ENCODE measurements at places on chromosomes 6 and 20.

DNA sequence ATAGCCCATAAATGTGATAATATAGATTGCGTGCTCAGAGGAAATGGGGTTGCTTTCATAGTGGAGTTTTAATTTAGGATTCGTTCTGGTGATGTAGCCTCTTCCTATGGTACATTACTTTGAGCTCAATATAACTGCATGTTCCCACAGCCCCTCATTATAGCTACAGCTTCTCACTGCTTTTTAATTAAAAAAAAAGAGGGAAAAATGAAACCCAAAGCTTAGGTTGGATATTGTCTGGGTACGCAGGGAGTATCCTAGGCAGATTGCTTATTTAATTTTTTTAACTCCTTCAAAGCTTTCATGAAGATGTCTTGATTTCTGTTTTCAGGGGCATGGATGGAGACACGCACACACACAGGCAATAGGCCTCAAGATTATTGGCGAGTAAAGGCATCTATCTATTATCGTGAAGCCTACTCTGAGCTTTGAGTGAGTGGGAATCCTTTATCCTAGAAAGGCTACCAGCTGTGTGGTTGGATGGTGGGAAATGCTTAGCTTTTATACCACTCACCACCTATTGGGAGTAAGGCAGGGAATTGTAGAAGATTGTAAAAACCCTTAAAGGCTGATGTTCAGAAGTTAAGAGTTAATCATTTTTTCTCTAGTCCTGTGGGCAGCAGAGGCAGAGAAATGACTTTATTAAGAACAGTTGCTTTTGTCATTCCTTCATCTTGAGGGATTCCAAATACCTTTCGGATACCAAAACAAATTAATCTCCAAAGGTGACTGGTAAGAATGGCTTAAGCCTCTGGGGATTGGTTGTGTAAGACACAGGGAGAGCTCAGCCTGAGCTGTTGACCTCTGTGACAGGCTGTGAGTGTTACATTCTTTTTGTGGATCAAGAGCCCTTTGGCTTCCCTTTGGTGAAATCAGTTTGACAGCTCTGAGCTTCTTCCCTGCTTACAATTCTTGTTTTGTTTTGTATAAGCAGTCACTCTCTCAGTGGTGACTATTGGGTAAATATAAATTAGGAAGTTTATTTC is 33.4 kb downstream of the CTNNBL1 start:
- no peak for DNase-seq

DNA sequence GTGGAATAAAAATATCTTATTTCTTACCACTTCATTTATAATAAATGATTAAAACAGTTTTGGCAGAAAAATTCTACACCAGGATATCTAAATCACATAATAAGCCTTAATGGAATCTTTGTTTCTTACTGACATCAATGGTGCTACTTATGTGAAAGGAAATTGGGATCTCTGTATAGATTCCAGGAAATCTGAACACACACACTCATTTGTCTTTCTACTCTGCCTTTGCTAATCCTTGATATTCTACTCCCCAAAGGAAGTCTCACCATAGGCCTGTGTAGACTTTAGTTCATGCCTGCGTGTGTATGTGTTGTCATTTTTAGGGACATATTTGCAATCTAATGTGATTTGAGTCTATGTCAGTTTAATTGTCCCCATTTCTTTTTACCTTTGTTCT is 7.9 kb downstream of the ADGRB3 start:
- DNase-seq, result no peak

DNA sequence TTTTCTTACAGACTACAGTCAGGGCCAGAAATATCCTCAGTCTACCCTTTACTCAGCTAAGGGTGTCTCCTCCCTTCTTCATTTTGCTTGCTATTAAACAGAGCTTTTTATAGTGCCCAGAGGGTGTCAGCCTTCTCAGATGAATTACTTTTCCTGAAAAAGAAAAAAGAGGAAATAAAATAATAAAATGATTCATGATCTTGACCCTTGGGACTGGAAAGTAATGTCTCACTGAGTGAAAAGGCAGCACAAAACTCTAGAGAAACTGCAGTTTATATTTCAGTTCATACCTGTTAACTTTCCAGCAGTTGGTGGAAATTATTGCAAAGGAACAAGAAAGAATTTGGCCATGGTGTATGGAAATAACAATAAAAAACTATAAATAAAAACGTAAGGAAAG is 170.6 kb downstream of the IBTK start:
- DNase-seq, result no peak

GRCh38 chr6:10369896-10370295 is 45.0 kb downstream of the TFAP2A start:
- DNase-seq, result no peak

DNA sequence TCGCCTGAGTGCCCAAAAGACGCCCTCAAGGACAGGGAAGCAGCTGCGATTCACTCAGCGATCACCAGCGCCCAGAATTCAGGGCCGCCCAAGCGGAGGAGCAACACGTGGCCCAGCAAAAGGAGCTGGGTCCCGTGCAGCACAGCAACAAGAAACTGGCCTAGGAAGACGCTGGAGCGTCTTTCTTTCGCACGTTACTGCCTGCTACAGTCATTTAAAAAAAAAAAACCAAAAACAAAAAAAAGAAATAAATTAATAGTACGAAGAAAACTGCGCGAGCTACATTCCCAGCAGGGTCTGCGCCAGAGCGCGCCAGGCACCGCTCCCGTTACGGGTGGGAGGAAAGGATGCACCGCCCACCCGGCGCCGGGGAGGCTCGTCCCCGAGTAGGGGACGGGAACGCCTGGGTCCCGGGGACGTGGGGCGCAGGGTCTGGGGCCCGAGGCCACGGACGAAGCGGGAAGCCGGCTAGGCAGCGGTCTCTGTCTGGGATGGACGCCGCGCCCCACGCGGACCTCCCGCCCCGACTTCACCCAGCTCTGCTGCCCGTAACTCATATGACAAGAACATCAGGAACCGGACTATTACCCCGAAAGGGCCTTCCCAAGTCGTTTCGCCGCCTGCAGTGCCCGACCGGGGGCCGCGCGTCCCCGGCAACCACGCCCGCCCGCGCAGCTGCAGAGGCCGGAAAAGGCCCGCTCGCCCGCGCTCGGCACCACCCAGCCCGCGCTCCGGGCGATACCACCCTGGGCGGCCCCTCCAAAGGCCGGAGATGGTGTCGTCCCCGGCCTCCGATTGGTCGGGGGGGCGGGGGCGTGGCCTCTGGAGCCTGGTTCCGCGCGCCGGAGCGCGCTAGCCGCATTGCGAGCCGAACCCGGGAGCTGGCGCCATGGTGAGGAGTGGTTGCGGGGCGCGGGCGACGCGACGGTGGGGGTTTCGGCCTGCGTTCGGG is at the start of gene NOP56:
Gene NOP56 (plus strand): TSS at position 861 of the 952 bp plus-strand sequence. CDS start 29 bp downstream, at position 890.
- DNase-seq, result peak; percentile 93
